ENCODE measurements at places on chromosomes 16 and 17.
A peak's percentile ranks its signal among the peaks of the same experiment; 100 is the strongest.

DNA sequence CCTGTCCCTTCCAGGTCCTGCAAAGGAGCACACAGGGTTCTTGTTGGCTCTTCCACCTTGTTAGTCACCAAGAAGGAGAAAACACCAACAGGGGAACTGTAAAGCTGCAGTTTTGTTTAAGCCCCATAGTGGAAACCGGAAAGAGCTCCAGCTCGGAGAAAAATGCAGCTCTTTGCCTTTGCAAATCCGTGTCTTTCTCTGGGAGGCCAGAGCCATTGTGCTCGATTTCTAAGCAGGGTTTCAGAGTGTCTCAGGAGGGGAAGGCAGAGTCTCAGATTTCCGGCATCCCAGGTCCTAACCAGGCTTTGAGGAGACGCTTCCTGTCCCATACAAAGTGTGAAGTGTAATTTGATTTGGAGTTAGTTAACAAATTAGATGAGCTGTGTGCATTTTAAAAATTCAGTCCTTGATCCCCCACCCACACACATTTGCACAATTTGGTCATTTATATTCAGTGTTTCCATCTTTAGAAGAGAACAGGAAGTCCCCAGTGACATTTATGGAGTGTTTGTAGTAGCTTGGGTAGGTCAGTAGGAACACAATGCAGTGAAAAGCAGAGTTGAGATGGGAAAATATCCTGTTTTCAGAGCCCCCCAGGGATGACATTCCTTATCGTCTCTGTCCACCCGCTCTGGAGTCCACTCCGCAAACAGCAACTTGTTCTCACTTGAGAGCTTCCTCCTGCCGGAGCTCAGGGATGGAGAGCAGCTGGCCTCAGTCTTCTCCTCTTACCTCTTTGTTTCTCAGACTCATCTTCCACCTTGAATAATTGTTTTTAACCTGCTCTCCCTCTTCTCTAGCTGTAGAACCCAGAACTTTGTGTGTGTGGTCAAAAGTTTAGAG, 331.9 kb downstream of the SEC14L1 start:
- peak; percentile 60 for DNase-seq

GRCh38 chr17:82449131-82449882, 1.2 kb downstream of the CYBC1 start:
- DNase-seq: no peak

DNA sequence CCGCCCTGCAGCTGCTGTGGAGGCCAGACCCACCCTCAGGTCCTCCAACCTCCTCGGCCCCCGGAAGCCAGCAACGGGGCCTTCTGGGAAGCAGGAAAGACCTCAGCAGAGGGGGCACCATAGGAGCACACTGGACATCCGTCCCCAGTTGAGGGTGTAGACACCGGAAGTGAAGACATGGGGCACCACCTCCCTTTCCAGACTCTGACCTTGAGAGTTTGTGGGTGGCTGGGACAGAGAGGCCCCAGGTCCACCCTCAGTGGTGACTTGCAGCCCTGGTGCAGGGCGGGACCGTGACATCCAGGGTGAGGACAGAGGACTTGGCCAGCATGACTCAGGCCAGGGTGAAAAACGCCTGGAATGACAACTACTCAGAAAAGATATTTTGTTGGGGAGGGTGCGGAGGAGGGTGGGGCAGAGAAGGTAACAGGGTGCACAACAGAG, 19.9 kb downstream of the CEP295NL start:
- DNase-seq: no peak

DNA sequence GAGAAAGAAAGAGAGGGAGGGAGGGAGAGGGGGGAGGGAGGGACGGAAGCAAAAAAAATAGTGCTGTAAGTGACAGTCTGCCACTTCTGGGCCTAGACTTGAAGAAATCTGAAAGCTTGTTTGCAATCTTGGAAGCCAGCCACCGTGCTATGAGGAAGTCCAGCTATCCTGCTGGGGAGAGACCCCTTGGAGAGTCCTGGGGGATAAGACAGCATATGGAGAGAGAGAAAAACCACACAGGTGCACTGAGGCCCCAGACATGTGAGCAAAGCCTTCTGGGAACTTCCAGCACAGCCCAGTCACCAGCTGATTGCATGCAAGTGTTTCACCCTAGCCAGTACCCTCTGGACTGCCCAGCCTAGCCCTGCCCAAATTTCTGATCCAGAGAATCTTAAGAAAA, 12.6 kb upstream of the ALOX12B start:
- DNase-seq: no peak

- no peak for DNase-seq
These were observed 18.3 kb downstream of the CDIPT start for GRCh38 chr16:29844575-29845331.

GRCh38 chr16:17921357-17921978, 415.1 kb downstream of the NPIPA8 start:
- no peak for DNase-seq

Data from hypothalamus (tissue), 51 donors.